Chondrocyte (in vitro differentiated cells): ENCODE measurements at places on chromosomes 11 and 22. TPM values are rescaled to one million over a fixed set of nuclear protein-coding genes. Genes with fewer than 3 reads are reported as not detected.

Gene CALCB
- not detected in 3 replicates for total RNA-seq

Gene OR8A1
- total RNA-seq, result 0.07 to 0.23 TPM in 2 of 3 replicates, not detected in the other

Gene MRGPRX3
- not detected in 3 replicates for total RNA-seq

Gene KRTAP5-9
- total RNA-seq, result 0.20 to 0.36 TPM in 2 of 3 replicates, not detected in the other

Gene OR2AT4
- not detected in 3 replicates for total RNA-seq

DNA sequence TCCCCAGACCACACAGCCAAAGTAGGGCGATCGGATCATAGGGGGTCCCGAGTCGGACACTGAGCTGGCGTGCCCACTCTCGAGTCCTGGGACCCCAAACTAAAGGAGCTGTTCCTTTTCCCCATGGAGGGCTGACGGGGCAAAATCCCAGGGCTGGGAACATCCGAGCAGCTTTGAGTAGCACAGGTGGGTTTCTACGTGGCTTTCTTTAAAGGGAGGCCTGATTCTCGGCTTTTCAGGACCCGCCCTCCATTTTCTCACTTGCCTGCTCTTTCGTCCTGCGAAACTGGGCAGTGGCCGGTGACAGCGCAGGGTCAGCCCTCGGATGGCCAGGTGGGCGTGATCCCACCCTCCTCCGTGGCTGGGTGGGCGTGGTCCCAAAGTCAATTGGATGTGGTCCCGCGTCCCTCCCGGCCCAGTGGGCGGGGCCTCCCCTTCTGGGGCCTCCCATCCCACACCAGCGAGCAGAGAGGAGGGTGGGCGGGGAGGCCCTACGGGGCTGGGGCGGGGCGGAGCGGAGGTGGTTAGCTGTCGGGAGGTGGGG lies 17.5 kb upstream of the TXNRD2 start:
- DNase-seq, result peak; percentile 64

GRCh38 chr11:114171257-114172054 lies 111.9 kb downstream of the ZBTB16 start:
- DNase-seq, result no peak

GRCh38 chr22:45639747-45640102 lies 31.9 kb upstream of the ATXN10 start:
- DNase-seq, result no peak

- no peak for DNase-seq
Measured at GRCh38 chr22:35160268-35160667, 94.3 kb downstream of the ISX start.

DNA sequence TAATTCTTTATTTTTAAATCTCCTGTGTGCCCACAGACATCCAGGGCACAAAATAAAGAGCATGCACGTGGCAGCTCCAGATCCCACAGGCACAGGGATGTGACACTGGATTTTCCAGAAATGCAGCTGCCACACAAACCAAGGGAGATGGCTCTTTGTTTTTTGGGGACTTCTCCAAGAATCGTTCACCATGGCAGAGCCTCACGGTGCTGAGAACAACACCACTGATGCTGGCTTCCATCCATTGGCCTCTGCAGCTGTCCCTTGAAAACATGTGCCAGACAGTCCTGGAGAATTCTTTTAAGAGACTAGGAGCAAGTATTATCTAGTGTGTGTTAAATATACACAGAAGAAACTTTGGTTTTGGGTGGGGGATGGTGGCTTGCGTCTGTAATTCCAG lies 108.4 kb upstream of the SLC22A12 start:
- DNase-seq, result no peak

DNA sequence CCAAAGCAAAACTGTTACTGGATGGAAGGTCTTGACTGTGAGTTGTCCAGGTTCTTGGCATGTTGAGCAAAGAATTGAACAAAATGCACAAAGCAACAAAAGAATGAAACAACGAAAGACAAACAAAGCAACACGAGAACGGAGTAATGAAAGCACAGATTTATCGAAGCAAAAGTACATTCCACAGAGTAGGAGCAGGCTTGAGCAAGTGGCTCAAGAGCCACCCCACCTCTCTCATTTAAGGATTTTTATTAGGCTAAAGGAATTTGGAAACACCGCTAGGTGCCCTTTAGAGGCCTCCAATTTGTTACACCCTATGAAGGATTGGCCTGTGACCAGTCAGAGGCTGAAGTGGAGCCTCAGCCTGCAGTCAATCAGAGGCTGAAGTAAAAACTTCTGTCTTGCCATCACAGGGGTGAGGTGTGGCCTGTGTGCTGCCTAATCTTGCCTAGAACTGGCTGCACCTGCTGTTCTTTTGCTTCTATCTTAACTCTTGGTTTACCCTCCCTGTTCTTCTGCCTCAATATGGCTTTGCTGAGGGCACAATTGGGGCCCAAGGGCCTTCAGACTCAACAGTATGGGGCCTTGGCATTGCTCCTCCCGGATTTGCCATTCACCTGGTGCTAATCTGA lies 59.4 kb upstream of the FTH1 start:
- no peak for DNase-seq

- DNase-seq, result no peak
Measured at GRCh38 chr11:19829109-19829837, 116.6 kb downstream of the NAV2 start.

GRCh38 chr11:133928628-133929059 lies 28.1 kb downstream of the IGSF9B start:
- no peak for DNase-seq

DNA sequence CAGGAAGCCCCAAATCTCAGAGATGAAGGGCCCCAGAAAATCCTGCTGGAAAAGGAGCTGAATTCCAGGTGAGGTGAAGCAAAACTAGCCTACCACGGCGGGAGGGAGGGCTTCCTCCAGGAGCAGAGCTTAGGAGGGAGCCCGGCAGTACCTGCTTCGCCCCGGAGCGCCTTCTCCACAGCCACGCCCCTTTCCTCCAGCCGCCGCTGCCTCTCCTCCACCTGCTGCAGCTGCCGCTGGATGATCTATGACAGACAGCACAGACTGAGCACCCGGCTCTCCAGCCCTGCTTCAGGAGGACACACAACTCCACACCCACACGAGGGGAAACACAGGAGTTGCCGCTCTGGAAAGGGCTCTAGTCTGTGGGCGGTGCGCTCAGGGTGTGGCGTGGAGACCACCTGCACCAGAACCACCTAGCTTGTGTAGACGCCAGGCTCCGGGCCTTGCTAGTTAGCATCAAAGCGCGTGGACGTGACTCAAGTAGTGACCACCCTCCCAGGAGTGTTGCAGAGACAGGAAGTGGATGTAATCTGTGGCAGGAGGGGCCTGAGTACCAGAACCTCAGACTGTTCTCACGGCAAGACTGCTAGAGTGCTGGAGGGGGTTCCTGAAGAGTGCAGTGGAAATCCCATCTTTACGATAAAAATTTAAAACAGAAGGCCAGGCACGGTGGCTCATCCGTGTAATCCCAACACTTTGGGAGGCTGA lies 34.6 kb upstream of the BID start:
- DNase-seq, result no peak

DNA sequence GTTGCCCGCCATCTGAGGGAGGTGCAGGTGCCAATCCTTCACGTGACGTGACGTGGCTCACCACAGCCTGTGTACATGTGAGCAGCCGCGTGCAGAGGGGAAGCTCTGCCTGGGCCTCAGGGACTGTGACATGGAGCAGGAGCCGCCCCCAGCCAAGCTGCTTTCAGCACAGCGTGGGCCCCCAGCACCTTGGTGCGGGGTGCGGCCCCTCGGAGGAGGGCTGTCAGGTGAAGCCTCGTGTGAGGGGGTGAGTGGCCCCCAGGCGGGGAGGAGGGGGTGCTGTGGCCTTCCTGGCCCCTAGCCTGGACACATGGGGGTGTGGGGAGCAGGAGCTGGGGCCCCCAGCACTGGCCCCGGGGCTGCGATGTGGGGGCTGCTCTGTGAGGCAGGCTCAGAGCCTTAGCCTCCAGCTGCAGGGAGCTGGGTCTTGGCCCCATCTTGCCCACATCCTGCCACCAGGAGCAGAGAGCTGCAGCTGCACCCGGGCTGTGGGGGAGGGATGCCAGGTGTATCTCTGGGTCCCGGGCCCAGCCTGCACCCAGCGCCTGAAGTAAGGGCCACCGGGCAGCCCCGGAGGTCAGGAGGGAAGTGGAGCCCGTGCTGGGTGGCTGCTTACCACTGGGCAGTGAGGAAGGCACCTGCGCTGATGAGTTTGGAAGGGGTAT lies at the start of gene ADORA2A:
Gene ADORA2A (plus strand): TSS at position 100 of the 665 bp plus-strand sequence. CDS start 5,806 bp downstream, outside the sequence.
- peak; percentile 94 for DNase-seq

DNA sequence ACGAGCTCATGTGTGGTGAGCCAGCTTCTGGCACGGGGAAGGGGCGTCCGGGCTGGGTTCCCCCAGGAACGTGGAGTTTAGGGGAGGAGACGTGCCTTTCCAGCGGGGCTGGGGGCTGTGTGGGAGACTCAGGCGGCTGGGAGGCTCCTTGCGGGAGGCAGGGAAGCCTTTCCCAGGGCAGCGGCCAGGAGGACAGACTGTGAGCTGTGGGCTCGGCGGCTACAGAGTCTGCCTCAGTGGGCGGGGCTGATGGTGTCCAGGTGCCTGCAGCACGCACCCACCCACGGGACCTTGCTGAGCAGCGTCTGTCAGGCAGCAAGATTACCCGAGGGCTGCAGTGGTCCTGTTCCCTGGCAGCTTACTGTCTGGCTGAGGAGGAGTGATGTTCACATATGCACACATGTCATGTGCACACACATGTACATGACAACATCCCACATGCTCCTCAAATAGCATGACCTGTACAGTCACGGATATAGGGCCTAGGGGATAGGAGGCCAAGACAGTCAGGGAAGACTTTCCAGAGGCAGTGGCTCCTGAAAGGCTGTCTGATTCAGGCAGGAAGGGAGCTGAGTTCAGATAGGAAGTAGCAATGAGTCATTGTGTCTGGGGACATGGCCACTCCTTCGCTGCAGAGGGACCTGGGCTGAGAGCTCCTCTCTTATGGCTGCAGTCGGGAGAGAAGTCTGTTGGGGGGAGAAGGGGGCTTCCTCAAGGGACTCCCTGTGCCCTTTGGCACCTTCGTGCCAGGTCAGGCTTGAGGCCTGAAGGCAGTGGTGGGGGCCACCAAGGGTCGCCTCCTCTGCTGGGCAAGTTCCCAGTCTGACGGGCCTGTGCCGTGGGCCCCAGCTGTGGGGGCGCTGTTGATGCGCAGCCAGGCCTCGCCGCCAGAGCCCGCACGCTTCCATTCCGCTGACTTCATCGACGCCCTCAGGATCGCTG lies 23.3 kb upstream of the PPP6R3 start:
- DNase-seq, result no peak

GRCh38 chr22:44406341-44407170 lies 91.5 kb downstream of the RTL6 start:
- peak; percentile 38 for DNase-seq

DNA sequence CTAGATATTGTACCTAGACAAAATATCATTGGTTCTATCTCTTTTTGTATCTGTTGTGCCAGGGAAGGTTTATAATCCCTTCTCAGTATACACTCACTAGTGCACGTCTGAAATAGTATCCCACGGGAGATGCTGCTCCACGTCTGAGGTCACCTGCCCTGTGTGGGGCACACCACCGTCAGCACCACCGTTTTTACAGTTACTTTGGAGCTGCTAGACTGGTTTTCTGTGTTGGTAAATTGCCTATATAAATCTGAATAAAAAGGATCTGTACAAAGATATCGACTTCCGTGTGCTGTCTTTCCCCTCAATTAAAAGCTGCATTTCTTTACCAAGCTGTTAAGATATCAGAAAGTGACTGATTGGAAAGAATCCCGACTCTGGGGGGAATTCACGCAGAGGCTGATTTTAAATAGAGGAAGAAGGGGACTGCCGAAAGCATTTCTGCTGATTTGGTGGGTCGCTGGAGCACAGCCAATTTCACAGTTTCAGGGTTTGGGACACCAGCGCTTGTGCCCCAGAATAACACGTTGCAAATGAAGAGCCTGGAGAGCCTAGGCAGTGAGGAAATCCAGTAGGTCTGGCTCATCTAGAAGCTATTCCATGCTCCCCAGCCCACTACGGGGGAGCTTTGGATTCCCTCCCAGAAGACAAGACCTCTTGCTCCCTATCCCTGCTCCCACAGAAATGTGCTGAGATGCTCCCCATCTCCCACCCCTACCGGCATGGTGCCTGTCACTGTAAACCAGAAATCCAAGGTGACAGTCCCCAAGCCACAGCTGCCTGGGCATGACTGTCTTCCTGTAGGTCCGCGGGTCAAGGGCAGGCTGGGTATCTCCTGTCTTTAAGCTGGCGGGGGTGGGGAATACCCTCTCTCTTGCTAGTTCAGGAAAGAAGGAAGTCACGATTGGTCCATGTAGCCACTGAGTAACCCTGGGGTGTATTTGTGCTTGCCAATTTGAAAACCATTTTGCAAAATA lies 12.7 kb upstream of the MYO18B start:
- no peak for DNase-seq

GRCh38 chr11:31421820-31422219 lies 52.2 kb downstream of the DNAJC24 start:
- no peak for DNase-seq

DNA sequence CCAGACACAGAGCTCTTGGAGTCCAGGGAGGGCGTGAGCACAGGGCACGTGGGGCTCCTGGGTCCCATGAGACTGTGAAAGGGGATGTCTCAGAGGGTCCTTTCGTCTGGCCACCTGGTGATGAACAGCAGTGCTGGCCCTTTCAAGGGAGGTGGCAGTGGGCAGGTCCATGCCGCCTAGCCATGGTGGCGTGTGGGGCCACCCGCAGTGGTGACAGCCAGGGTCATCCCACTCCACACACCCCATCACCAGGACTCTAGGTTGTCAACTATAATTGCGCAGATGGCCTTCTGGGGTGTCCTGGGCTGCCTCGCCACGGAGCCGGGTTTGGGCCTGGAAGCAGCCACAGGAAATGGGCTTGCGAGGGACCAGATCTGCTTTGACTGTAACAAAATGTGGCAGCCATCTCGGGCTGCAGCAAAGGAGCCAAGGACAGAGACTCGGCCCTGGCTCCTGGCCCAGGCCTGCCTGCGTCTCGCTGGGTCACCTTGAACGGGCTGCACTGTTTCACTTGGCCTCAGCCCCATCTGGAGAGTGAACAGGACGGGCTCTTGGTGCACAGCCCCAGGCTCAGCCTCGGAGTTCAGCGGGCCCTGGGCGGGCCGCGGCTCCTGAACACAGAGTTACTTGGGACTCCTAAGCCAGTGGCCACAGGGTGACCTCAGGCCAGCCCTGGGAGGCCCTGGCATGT lies 1350.5 kb downstream of the BRD1 start:
- peak; percentile 75 for DNase-seq

DNA sequence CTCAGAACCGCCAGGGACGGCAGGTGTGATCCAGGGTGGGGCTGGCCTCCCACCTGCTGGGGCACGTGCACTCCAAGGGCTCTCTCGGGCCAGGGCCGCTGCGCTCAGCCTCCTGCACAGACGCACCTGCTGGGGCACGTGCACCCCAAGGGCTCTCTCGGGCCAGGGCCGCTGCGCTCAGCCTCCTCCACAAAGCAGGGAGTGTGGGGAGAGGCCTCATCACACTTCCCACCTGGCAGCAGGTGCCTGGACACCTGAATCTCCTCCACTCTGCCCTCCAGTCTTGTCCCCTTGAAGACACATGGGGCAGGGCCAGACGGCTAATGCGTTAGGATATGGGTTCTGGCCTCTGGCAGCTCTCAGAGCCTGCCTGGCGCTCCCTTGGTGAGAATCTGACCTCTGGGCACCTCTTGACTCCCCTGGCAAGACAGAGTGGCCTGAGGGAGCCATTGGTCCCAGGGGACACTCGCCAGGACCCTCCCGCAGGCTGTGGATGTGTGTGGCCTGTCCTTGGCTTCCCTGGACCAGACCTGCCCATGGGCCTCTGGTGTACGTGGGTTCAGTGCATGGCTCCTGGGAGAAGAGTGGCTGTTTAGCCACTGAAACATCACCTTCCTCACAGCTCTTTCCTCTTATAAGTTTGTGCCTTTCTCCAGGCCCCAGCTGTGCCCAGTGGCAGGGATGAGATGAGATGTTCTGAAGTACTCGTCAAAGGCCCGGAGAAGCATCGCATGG lies 73.5 kb downstream of the BRD1 start:
- peak; percentile 87 for DNase-seq
